GF-D8 (cell line): ENCODE measurements at places on chromosomes 12 and 14.

DNA sequence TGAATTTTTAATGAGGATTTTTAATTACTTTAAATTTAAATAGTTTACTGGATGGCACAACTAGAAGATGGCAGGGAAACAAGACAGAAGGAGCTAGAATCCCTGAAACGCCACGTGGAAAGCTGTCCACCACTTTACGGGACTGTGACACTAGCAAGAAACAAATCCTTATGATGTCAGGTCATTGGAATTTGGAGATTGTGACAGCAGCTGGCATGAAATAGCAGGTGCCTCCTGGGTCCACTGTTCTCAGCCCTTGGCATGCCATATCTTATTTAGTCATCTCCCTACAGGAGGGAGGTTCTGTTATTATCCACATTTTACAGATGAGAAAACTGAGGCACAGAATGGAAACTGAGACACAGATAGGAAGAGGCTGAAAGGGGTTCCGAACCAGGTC lies 113.8 kb downstream of the BCL11B start:
- DNase-seq, result no peak

GRCh38 chr12:77644915-77645605 lies 185.6 kb upstream of the NAV3 start:
- no peak for DNase-seq

DNA sequence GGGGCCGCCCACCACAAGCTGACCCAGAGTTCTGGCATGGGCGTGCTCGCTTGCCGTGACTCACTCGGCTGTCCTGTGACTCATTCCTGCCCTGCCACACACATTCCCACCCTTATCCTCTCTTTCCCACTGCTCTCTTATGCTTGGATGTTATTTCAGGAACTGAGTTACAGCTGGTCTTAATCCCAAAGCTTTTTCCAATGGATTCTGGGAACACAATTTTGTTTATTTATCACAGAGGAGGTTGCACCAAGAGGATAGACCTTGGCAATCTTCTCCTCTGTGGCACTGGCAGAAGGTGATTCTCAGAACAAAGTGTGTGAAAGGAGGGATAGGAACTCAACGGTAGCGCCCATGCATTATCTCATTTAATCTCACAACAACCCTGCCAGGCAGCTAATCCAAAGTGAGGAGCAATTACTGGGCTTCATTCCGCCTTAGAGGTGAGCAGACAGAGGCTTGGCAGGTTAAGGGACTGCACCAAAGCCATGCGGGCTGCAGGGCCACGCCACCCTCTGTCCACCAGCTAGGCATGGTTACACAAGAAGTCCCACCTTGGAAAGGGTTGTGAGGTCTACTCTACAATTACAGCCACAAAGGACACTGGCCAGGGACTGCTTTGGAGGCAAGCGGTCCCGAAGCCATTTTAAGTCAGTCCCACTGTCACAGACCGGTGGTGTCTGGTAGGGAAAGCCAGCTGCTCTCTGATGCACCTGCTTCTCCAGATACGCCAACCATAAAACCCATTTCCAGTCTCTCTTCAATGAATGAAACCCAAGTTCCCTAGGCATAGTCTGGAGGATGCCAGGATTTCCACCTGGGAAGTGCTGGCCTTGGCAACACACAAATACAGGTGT lies 32.9 kb downstream of the SYNE3 start:
- DNase-seq, result no peak

GRCh38 chr12:85784096-85784720 lies 52.0 kb downstream of the RASSF9 start:
- no peak for DNase-seq

DNA sequence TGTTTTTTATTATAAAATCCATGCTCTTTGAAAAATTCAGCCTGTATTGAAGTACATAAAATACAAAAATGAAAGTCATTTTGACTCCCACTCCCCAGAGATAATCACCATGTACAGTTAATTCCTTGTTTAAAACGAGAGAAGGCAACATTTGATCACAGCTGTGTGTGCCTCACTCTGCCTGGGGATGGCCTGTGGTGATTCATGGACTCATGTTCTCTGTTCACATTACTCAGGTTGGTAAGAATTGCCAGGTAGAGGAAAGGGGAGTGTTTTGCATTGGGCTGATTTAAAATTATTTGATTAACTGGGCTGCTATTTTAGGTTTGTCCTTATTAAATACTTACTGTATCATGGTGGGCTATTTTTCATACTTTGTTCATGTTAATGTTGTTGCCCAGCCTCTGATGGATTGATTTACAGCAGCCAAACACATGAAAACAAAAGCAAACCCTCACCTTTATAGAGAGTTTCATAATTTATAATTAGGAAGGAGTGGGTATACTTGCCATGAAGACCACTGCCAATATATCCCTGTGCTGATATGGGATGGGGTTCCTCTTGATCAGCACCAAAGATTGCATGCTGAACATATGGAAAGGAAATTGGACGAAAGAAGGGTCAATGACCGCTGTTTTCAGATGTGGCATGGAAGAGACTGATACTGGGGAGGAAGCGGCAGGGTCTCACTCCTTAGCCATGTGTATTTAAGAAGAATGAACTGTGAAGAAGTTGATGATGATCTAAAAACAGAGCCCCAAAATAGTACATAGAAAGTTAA lies 3.0 kb downstream of the ZBTB1 start:
- no peak for DNase-seq

GRCh38 chr14:91227183-91227628 lies 17.3 kb downstream of the GPR68 start:
- no peak for DNase-seq

DNA sequence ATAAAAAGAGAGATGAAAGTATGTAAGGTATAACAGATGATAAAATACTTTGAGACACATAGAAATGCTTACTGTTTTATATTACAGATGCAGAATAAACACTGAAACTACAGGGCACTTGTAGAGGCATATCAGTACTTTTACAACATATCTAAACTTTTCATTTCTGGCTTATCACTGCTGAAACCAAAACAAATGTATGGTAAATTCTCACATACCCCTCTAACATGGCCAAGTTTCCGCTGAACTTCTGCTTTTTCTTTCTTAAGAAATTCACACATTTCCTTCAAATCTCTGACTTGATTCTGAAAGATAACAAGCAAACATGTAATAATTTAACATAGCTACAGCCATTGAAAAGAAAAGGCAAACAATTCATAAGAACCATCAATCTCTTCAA lies 33.3 kb upstream of the C12orf50 start:
- DNase-seq, result peak; percentile 24

GRCh38 chr14:52906141-52906601 lies 44.7 kb downstream of the FERMT2 start:
- DNase-seq, result no peak

GRCh38 chr14:89787525-89787924 lies 167.0 kb downstream of the EFCAB11 start:
- no peak for DNase-seq
